ENCODE measurements at places on chromosomes 5 and 9.

DNA sequence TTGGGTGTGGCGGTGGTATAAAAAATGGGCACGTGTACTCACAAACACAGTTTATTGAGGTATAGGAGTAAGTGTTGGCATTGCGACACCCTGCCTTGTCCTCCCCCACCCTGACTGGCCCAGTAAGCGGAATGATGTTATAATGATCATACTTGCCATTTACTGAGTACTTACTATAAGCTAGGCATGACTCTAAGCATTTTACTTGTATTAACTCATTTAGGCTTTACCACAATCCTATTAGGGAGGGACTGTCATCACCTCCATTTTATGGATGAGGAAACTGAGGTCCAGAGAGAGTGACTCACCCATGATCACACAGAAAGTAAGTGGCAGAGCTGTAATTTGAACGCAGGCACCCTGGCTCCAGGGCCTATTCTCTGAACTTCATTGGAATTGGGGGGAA lies 2.3 kb downstream of the SMIM3 start:
- no peak for DNase-seq

DNA sequence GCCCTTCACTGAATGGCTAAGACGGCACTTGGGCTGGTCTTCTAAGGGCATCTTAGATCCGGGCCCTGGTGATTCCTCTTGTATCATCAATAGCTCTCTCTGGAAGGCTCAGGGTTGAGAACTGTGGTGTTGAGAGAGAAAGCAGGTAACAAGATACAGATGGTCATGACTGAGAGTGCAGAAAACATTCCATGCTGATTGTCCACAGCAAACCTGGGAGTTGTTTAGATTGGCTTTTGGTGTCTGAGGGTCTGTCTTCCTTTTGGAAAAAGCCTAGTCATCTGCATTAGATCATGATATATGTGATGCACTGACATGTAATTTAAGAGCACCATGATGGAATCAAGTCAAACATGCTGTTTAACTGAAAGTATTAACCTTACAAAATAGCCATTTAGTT lies 331.9 kb downstream of the ADAMTS6 start:
- no peak for DNase-seq

DNA sequence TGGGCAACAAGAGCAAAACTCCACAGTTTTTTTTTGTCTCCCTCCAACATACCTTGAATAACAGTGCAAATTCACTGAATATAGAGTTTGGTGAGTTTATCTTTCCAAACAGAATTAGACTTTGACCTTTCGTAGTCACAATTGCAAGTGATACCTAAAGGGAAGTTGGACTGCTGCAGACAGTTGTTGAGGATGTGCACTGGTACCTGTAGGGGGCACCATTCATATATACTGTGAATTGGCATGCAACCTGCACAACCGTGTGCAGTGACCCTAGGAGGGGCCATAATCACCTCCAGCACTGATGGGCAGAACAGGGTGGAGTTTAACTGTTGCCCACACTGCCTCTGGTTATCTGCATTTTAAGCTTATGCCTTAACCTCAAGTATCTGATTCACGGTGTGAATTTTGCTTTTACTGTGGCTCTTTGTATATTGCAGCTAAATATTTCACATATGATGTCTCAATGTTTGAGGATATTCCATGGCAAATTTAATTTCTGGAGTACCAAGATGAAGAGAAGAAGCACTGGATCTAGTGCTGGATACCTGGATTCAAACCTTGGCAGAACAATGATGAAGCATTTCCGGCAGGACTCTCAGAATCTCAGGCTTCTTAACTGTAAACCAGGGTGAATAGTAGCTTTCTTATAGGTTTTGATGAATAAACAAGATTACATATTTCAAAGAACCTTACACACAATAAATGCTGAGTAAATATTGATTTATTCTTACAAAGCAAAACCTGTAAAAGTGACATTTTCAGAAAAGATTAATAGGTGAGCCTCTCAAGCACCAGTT lies 144.3 kb downstream of the ACTBL2 start:
- no peak for DNase-seq

- DNase-seq = no peak
These were observed 406.1 kb upstream of the CHD1 start for GRCh38 chr5:99334936-99335335.

DNA sequence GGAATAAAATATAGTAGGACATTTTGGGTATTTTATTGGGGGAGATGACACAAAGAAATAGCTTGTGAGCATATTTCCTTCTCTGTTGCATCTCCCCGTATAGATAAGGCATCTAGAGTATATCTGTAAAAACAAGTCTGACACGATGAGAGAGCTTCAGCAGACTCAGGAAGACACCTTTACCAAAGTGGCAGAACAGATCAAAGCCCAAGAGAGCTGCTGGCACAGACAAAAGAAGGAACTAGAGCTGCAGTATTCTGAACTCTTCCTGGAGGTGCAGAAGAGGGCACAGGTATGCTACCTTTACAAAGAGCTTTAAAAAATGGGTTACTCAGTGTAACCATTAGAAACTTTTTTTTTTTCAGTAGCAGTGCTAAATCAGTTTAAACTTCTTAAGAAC lies 176.7 kb downstream of the CCDC171 start:
- DNase-seq = no peak
